8988T (cell line): ENCODE measurements at places on chromosomes 16 and 17.

DNA sequence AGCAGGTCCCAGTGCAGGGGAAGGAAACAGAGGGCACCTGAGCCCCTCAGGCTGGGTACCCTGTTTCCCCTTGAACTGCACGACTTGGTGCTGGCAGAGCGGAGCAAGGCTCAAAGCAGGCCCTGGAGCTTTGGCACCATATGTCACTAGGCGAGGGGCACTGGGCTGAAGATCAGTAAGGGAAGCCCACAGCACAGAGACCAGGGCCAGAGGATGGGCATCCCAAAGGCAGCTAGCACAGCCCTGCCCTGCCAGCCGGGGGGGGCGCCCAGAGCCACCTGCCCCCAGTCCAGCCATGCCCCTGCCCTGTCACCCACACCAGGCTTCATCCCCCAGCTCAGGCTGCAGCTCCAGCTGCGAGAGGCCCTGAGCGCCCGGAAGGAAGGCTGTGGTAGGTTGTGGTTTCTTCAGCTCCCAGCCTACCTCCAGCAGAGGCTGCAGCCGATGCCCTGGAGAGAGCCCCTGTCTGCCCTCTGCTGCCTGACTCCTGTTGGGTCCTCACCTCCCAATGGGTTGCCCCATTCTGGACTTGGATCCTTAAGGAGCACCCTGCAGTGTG lies 10.9 kb downstream of the NHERF1 start:
- no peak for DNase-seq

GRCh38 chr17:68707031-68707430 lies 105.9 kb upstream of the FAM20A start:
- DNase-seq: no peak

- no peak for DNase-seq
These were observed 55.0 kb upstream of the GSE1 start for GRCh38 chr16:85557971-85558657.

DNA sequence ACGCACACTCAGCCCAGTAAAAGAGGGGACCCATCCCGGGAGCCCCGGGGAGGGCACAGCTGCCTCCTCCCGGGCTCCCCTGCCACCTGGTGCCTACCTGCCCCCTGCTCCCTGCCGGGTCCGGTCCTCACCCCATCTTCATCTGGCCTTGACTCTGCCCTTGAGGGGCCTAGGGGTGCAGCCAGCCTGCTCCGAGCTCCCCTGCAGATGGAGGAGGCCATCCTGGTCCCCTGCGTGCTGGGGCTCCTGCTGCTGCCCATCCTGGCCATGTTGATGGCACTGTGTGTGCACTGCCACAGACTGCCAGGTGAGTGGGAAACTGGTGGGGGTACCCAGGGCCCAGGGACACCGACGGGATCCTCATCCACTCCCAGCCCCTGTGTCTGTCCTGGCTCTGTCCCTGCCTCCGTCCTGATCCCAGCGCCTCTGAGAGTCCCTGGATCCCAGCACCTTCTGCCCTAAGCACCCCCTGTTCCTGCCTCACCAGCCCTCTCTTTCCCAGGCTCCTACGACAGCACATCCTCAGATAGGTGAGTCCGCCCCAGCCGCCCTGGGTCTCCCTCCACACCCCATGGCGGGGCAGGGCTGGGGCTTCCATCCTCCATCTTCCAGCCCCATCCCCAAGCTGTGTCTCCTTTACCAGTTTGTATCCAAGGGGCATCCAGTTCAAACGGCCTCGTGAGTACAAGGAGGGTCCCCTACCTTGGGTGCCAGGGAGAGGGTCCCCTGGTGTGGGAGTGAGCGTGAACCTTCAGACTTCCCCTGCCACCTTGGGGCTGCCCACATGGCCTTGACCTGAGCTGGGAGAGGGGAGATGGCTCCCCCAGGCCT lies 574 bp downstream of the LAT start:
- no peak for DNase-seq

GRCh38 chr16:54363766-54364165 lies 77.2 kb upstream of the IRX3 start:
- DNase-seq: no peak

DNA sequence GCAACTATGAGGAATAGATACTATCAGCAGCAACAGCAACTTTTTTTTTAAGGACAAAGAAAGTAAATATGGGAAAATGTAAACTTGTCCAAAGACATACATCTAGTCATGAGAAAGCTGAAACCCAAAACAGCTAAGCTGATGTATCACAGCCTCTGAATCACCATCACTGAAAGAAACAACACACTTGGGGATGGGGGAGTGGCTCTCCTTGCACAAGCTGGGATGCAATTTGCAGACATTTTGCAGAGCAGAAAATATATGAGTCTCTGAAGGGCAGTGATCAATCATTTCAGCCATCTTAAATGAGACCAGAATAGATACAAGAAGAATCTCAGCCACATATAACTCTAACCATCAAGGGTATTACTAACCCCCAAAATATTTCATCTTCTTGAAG lies 79.1 kb downstream of the GRIN2A start:
- DNase-seq: no peak

GRCh38 chr16:3454631-3455147 lies 11.2 kb downstream of the NAA60 start:
- no peak for DNase-seq

- DNase-seq: no peak
These were observed 11.2 kb downstream of the PIK3R5 start for GRCh38 chr17:8954339-8954738.

- no peak for DNase-seq
These were observed 323.3 kb downstream of the BCAS3 start for GRCh38 chr17:61000911-61001310.

DNA sequence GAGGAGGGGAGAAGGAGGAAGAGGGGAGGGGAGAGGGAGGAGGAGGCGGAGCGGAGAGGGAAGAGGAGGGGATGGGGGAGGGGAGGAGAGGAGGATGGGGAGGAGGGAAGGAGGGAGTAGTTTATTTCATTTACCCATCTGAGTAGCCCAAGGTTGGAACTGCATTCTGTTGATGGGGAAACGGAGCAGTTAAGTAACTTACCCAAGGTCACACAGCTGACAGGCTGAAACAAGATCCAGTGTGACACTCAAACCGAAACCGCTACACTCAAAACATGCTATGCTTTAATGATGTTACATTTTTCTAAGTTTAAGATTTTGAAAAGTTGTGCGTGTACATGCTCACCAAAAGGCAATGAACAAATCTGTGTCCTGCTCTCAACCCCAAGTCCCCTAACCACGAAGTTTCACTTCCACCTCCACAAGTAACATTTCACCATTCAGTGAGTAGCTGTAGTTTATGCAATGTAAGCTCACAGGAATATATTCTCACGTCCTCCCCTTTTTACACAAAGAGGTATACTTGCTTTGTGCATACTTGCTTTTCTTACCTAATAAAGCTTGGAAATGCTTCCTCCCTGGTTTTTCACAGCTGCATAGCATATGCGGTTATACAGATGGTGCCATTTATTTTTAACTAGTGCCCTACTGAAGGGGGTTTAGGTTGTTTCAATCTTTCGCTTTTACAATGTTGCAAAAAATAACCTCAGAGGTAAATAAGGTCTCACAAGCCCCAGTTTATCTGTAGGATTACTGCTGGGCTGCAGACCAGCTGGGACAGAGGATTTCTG lies 275.3 kb downstream of the PARN start:
- DNase-seq: no peak

- DNase-seq: no peak
These were observed 4.3 kb downstream of the SPDYE4 start for GRCh38 chr17:8753976-8754440.

GRCh38 chr16:12617401-12617819 lies 186.3 kb downstream of the CPPED1 start:
- no peak for DNase-seq

DNA sequence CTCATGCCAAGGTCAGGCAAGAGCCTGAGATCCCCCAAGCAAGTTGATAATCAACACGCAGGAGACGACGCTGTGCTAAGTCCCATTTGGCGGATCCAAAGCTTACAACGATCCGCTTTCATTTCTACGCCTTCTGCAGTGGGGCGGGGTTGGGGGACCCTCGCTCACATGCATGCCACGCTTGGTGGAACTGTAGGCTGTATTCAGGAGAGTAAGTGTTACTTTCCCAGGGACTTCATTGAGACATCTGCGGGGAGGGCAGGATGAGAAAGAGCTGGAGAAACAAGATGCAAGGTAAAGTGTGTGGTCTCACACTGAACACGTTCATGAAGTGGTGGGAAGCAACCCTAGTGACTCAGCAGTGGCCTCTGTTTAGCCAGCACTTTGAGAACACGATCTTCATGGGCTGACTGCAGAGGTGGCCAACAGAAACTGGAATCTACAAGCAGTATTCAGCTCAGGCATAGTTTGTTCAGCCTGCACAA lies 100.5 kb downstream of the XYLT1 start:
- DNase-seq: no peak

- DNase-seq: no peak
These were observed 80.5 kb downstream of the ZNF778 start for GRCh38 chr16:89297910-89298545.

DNA sequence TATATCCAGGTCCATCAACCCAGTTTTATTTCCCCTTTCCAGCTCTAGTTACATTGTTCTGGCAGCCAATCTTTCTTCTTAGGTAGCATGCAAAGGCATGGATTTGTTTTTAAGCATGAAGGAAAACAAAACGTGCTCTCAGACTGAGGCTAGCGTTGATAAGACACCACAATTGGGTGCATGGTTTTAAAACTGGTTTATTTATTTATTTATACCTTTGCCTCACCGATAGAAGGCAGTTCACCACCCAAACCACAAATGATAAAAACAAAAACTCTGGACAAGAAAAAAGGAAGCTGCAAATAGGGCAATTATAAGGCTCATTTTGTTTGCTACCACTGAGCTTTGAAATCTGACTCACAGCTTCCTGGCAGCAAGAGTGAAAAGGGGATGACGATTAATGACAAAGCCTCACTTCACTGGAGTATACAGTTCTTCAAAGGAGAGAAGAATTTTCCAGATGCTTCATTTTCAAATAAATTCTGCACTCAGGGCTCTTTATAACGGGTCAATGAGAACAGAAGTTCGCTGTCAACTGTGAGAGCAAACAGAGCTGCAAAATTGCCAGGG lies 278.4 kb upstream of the IRX5 start:
- no peak for DNase-seq

DNA sequence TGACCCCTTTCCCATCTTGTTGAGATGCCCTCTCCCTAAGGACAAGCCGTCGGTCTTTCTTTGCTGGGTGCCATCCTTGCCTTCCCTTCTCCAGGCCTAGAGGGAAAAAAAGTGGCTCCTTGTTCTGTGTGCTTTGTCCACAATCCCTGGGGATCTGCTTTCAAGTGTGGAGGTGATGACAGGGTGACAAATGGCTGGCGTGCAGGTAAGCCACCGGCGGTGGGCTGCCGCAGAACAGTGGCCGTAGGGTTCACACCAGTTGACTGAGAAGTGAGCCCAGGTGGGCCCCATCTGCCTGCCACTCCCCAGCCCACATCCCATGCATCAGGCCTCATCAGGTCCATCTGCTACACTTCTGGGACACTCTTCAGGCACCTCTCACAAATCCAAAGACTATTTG lies 11.4 kb upstream of the CALB2 start:
- no peak for DNase-seq

- DNase-seq: no peak
These were observed 3.8 kb upstream of the CD7 start for GRCh38 chr17:82320956-82321927.

- DNase-seq: no peak
These were observed 16.7 kb downstream of the SOCS3 start for GRCh38 chr17:78343187-78343542.

DNA sequence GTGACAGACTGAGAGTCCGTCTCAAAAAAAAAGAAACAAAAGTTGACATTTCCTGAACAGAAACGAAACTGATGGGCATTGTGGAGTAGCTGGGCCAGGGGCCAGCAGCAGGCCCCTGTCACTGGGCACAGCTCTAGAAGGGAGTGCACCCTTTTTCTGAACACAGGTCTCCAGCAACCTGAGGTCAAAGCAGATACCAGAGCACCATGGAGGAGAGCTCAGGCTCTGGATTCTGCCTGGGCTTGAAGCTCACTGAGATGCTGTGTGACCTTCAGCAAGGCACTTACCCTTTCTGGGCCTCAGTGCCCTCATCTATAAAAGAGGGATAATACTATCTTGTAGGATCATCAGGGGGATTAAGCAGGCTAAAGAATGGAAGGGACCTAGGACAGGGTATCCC lies 5.0 kb downstream of the SBK1 start:
- DNase-seq: no peak

DNA sequence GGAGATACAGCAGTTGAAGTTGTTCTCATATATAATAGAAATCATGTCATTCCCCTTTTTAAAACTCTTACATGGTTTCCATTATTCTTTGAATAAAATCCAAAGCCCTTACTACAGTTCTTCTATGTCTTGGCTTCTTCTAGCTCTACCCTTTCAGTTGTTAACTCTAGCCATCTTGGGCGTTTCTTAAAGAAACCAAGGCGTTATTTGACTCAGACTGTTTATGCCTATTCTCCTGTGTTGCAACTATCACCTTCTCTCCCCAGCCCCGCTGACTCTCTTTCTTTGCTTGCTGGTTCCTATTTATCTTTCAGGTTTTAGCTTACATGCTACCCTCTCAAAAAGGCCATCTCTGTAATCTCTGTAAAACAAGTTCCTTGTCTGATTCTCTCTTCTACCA lies 32.7 kb downstream of the NFATC3 start:
- DNase-seq: no peak

DNA sequence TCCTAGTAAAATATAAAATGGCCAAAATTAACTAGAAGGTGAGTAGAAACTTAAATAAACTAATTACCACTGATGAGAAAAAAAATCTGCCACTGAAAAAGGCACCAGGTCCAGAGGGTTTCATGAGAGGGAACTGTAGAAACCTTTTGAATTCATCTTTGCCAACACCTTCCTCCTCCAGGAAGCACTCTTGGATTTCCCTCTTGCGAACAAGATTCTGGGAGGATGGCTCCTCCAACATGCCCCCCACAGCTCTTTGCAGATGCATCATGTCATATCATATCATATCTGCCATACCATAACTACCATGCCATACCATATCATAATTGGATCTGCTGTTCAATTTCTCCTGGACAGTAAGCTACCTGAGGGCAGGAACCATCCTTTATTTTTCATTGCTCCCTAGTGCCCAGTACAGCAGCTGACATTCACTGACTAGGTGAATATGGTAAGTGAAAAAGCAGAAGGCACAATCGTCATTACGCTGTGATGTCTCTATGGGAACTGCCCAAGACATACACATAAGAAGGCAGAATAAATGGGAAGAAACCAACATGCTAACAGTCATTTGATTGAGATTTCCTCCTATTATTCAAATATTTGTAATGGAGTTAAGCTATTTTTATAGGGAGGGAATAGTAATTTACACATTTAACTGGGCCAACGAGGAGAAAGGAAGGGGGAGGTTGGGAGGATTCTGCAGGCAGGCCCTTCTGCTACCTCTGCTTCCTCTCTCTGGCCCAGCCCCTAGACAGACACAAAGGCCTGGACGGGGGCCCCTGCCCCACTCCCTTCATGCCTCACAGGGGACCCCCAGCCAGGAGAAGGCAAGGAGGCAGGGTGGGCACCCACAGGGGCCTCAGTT lies 110.1 kb upstream of the SMURF2 start:
- DNase-seq: no peak
